Iris pigment epithelial cell (primary cell): ENCODE measurements at places on chromosomes 4 and X.

GRCh38 chr4:88962396-88962795 lies 94.6 kb downstream of the FAM13A start:
- DNase-seq: no peak

- no peak for DNase-seq
Observed at GRCh38 chr4:8230033-8230432, 30.9 kb downstream of the SH3TC1 start.

DNA sequence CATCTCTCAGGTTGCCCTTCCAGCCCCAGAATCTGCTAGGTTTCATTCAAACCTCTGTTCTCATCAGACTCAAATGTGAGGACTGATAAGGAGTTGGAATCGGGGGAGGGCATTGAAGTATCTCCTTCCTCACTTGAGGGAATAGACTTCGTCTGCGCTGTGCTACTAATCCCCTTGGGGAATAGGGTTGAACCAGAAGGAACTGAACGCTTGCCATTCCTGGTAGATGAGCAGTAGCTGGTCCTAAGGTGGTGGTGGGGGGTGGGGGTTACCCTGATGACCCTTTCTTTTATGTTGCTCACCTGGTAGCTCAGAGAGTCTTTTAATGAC lies 692 bp upstream of the SLC9A7 start:
- peak; percentile 44 for DNase-seq

DNA sequence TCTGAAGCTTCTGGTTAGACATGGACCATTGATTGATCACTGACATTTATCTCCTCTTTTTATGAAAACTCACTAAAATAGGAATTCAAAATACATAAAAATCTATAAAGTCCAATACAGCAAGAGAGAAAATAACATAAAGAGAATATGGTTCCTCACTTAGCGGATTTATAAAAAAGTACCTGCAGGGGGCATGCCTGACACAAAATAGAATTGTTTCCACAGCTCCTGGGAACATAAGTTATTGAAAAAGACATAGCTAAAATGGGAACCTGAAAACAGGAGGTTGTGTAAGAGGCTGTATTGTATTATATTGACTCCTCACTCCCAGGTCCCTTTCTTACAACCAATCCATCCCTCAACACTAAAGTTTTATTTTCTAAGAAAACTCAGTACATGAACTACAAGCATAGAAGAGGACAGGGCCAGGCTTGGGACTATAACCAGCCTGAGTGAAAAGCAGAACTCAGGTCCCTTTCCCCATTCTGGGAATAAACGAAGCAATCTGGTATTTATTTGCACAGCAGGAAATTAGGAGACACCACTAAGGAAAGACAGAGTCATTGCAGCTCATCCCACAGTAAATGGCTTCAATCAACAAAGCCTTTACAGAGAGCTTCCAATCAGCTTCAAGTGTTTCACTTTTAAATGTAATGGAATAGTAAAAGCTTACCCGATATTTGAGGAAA lies 121.1 kb upstream of the NDST4 start:
- no peak for DNase-seq

DNA sequence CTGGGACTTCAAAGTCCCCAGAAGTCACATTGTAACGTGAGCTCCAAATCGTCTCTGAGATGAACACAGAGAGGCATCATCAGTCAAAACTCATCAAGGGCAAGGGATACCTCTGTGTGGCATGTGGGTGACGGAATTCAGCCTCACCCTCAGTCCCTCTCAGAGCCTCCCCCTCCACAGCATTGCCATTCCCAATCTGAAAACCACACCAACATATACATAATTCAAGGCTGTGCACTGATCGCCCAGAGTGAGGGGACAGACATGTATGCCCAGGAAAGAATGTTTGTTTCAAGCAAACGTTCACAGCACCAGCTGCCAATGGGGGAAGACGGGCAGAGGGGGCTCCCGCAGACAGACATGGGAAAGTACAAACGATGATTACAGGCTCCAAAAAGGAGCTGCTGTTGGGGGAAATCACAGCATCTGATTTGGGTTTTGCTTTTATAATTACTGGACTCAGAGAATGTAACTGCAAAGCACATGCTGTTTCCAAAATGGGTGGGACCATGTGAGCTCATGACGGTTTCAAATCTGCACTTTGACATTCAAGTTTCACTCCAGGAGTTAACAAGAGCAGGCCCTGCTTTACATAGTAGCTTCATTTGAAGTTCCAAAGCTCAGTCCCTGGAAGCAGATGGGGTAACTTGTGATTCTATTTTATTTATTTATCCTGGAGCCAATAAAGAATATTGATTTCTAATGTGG lies 88.3 kb downstream of the CLCN4 start:
- DNase-seq: no peak

DNA sequence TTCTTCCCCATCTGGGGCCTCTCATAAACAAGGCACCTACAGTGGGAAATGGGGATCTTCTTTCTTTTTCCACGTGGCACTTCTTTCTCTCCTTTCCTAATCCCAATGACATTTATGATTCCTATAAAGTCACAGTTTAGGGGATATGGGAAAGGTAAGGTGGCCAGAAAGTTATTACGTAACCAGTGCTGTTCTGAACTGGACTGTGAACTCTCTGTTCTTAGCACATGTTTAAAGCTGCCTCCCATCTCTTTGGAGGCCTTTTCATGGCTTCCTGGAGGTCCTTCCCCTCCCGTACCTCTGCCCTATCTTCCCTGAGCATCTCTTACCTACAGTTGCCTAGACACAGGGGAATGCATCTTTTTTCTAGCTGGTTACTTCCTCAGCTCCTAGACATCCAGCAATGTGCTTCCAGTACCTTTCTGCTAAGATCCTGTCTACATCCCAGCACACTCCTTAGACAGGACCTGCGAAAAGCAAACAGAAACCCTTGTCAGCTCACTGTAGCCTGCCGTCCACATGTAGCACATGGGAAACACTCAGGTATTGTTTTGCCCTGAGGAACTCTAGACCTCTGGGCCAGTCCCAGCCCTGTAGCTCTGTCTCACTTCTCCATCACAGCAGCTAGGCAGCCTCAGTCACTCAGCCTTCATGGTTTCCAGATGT lies 195.4 kb downstream of the NWD2 start:
- DNase-seq: no peak

GRCh38 chr4:60396341-60397049 lies 803.6 kb upstream of the ADGRL3 start:
- DNase-seq: no peak

DNA sequence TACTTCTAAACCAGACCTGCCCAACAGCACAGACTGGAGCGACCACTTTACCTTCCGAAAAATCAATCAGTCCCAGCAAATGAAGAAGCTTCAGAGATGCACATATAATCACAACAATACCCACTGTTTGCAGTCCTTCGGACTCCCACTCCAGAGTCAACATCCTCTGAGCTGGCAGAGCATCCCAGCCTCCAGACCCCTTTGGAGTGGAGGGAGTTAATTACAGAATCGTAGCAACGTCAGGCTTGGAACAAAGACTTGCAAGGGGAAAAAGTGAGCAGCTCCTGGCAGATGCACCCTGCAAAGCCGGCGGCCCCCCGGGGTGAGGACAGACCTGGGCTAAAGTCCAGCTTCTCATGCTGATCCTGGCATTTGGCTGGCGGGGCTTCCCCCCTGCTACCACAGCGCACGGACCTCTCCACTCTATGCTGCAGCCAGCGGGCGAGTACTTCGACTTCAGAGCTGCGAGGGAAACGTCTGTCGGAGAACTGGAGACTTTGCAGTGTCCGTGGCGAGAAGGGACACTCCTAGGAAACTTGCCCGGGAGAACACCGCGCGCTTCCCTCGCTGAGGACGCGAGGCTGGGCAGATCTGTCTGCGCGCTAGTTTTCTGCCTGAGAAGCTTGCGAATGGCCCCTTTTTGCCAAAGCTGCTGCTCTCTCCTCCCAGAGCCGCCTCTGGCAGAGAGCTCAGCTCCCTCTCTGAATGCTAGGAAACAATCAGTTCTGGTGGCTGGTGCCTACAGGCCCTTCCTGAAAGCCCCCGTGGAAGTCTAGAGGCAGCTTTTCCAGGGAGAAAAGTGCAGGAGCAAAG lies 283.7 kb downstream of the PACRGL start:
- peak; percentile 45 for DNase-seq
